ENCODE measurements at places on chromosomes 4 and X. TPM values are rescaled to one million over a fixed set of nuclear protein-coding genes. Genes with fewer than 3 reads are reported as not detected.

Gene IGSF1
- total RNA-seq = not detected

Gene XKRX
- total RNA-seq = not detected

Gene MYOZ2
- 182 TPM for total RNA-seq

Gene GYG2
- total RNA-seq = 12.0 TPM

Gene PJA1
- total RNA-seq = 21.4 TPM

Gene FAM9B
- not detected for total RNA-seq

Gene ACTRT1
- total RNA-seq = not detected

Gene RRH
- 0.08 TPM for total RNA-seq

Gene BMPR1B
- 9.8 TPM for total RNA-seq

Gene CT45A1
- not detected for total RNA-seq

Gene SLBP
- 76.9 TPM for total RNA-seq

Gene CLDN2
- total RNA-seq = not detected

Gene SLITRK4
- total RNA-seq = 2.8 TPM
